ENCODE measurements at places on chromosomes 1 and 21.

- ATAC-seq: no peak
These were observed 2.9 kb downstream of the BRINP3 start for GRCh38 chr1:190474650-190475211.

GRCh38 chr1:47617381-47618221 lies 179.8 kb downstream of the FOXD2 start:
- no peak for ATAC-seq

GRCh38 chr1:167584581-167584980 lies 31.0 kb upstream of the CREG1 start:
- ATAC-seq: no peak

DNA sequence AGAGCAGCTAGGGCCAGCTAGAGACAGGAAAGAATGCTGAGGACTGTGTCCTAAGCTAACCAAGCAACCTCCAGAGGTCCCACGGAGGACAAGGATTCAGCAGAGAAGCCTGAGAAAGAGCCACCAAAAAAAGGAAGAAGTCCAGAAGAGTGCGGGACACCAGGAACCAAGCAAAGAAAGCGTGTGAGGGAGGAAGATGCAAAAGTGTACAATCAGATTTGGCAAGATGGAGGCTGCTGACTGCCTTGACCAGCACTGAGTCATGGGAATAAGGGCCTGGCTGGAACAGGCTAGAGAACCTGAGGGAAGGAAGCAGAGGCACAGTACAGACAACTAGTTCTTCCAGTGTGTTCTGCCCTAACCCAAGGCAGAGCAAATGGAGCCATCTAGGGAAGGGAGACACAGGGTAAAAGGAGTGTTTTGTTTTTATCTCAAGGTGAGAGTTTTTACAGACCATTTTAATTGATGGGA lies 18.5 kb downstream of the TP53BP2 start:
- no peak for ATAC-seq

- ATAC-seq: no peak
These were observed 14.8 kb upstream of the TACSTD2 start for GRCh38 chr1:58591806-58592205.
